ENCODE measurements at places on chromosomes 1 and 21.

GRCh38 chr1:211148366-211148765 is 14.4 kb upstream of the KCNH1 start:
- DNase-seq: no peak

DNA sequence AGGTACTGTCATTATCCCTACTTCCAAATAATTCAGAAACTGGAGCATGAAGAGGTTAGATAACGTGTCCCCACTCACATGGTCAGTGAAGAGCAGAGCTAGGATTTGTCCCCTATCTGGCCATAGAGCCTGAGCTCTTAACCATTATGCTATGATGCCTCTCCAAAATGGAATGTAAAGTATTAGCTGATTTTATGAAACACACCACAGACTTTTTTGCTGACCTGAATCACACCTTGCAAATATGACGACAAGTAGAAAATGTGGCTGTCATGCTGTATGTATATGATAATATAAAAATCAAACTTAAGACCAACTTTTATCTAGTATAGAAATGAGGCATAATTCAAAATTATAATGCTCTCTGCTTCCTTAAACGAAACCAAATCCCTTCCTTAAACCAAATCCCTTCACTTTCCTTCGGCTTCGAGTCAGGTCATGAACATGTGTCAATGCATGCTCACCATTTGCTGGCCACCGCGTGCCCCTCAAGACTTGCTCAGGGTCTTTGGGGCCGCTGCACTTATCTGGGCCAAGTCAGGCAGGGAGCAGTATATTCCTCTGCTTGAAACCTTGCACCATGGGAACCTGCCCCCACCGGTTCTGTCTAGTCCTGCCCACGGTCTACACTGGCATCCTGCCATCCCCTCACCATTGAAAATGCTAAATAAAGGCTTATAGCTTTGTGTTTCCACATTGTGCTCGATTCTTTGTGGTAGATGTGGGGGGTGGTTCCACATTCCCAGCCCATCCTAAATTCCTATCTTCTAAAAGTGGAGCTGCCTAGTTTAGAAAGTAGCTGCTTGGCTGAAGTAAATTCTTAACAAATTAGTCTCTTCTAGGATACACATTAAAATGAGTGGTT is 1.6 kb upstream of the TMCC2 start:
- no peak for DNase-seq

DNA sequence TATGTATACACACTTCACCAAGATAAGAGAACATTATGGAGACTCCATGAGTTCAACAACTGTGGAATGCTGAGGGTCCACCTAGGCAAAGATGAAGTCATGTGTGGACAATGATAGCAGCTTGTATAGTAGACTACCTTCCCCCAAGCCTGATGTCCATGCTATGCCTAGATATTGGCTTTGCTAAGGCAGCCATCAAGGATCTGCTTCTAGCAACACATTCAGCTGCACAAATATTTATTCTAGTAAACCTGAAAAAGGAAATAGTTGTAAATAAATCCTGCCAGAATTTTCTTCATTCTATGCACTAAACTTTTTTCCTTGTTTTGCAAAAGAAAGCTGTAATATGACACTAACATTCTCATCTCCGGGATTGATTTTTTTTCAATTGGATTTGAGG is 7.0 kb upstream of the LPAR3 start:
- no peak for DNase-seq

DNA sequence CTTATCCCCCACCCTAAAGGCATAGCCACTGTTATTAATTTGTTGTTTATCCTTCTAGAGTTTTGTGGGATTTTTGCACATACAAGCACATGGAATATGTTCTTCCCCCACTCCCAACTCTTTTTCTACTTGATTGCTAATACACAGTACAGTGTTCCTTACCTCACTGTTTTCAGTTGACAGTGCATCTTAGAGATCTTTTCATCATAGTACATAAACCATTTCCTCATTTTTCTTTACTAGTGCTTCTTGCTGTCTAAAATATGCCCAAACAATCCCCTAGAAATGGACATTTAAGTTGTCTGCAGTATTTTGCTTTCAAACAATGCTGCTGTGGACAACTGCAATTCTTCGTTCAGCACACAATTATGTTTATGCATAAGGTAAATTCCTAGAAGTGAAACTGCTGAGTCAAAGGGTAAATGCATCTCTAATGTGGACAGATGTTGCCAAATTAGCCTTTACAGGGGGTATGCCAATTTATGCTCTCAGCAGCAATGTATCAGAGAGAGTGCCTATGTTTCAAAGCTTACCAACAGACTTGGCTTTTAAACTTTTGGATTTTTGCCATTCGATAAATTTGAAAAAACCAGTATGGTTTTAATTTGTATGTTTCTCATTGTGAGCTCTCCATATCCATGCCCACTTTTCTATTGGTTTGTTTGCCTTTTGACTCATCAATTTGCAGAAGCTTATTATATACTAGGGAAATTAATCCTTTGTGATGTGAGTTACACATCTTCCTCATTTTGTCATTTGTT is 132.6 kb downstream of the MRPS6 start:
- no peak for DNase-seq

DNA sequence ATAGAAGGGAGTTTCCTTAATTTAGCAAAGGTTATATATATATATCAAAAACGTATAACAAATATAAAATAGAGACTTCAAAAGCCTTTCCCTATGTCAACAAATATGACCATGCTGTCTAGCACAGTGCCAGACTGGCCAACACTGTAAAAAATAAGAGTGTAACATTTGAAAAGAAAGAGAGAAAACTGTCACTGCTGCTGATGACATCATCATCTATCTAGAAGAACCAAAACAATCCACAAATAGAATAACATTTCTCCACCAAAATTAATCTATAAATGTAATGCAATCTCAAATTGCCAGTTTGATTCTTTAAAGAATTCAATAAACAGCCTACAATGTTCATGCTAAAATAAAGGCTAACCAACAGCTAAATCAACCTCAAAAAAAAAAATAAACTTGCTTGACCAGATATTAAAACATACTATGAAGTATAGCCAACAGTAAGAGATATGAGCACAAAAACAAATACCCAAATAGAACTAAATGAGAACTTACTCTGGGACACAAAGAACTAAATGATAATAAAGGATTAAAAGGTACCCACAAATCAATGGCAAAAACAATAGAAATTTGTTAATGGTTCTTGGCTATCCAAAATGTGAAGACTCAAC is 50.2 kb downstream of the ENAH start:
- no peak for DNase-seq

DNA sequence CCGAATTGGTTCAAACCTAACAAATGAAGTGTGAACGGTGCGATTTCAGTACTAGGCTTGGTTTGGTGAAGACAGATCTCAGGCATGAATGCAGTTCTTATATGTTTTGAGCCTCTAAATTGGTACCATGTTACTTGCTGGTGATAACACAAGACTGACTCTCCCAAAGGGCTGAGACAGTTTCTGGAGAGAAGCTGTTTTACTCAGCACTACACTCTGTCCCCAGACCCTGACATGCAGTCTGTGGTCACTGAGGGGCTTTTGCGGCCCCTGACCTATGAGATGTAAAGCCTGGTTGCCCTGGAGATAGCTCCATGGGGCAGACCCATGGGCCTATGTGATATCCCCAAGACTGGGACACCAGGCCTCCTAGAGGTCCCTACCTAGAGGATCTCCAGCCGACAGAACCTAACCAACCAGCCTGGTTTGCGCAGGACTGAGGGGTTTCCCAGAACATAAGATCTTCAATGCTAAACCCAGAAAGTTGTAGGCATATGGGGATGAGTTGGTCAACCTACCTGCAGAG is 19.4 kb upstream of the FOXE3 start:
- no peak for DNase-seq

- peak; percentile 63 for DNase-seq
Measured at GRCh38 chr1:90579212-90579802, 137.8 kb downstream of the BARHL2 start.

GRCh38 chr1:31617916-31618746 is 642 bp downstream of the HCRTR1 start:
- DNase-seq: peak; percentile 87

DNA sequence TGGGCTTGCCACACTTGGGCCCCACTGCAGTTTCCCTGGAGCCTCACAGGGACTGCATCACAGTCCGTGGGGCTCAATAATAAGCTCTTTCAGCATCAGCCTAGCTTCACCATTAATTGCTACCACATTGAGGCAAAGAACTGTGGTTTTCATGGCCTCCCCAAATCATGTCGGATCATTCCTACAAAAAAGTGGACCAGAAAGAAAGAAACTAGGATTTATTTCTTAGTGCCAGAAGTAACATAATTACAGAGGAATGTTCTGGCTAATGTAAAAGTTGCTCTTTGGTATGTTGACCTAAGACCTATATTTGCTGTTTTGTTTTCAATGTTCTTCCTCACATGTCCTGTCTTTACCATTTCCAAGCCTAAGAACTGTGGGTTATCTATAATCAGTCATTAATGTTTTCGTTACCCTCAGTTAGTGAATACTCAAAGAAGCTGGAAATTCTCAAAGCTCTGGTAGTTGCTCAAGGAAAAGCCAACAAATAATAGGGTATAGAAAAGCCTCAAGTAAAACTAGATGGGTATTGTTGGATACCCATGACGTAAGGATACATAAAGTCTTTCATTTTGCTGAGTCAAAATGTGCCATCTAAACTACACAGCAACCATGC is 173.9 kb downstream of the LTN1 start:
- peak; percentile 44 for DNase-seq

DNA sequence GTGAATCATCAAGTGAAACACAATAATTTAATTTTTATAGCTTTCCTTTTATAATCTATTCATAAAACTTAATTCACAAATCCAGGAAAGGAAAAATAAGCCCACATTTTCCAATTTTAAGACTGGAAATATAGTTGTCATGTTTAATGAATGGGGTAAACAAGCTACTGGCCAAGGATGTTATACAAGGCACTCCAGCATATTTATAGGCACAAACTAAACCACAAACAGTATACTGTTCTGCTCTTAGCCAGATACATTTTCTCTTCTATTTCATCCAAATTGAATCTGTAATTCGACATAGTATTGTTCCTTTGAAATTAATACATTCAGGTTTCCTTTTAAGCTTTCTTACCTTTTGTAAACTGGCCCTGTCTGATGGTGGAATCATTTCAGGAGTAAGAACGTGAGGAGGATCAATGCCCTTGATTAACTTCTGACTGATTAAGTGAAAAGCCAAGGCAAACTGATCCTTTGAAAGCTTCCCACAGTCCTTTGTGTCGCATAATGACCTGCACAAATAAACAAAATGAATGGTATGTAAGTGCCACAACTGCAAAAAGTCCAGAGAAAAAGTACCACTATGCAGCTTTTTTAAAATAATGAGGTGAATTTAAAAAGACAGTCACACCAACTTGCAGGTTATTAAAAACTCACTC is 74.4 kb downstream of the EPS15 start:
- DNase-seq: no peak

DNA sequence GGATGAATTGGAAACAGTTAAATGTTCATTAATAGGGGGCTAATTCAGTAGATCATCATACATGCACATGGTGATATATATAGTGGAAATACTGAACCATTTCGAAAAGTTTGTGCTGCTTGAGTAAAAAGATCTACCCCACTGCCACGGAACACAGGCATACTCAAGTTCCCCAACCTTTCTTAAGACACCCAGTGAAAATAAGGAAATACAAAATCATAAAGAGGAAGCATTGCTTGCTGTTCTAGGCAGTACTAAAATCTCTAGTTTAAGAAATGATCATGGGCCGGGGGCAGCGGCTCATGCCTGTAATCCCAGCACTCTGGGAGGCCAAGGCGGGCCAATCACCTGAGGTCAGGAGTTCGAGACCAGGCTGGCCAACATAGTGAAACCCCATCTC is 37.6 kb upstream of the KIRREL1 start:
- DNase-seq: no peak

GRCh38 chr1:19139711-19140110 is 70.4 kb downstream of the UBR4 start:
- no peak for DNase-seq

DNA sequence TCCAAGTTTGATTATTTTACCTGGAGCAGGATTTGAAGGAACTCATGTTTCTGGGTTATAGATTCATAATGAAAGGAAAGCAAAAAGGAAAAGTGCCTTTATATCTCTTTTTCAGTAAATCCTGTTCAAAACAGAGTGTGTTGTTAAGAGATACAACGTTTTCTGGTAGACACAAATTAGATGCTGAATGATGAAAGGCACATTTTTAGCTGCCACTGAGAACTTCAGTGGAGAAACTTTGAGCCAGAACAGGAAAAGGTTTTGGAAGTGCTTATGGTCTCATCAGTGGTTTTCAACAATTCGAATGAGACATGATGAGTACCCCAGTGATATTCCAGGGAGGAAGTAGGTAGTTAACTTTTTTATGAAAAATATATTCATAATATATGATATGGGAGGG is 338.0 kb upstream of the C1orf87 start:
- no peak for DNase-seq

- no peak for DNase-seq
Measured at GRCh38 chr1:237877631-237878030, 13.1 kb downstream of the ZP4 start.

GRCh38 chr1:209769171-209769904 is 13.5 kb downstream of the TRAF3IP3 start:
- DNase-seq: peak; percentile 87

DNA sequence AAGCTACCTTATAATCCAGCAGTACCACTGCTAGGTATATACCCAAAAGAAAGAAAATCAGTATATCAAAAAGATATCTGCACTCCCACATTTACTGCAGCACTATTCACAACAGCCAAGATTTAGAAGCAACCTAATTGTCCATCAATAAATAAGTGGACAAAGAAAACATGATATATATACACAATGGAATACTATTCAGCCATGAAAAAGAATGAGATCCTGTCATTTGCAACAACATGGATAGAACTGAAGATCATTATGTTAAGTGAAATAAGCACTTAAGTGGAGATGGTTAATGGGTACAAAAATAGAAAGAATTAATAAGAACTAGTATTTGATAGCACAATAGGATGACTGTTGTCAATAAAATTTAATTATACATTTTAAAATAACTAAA is 90.7 kb upstream of the PKN2 start:
- no peak for DNase-seq

DNA sequence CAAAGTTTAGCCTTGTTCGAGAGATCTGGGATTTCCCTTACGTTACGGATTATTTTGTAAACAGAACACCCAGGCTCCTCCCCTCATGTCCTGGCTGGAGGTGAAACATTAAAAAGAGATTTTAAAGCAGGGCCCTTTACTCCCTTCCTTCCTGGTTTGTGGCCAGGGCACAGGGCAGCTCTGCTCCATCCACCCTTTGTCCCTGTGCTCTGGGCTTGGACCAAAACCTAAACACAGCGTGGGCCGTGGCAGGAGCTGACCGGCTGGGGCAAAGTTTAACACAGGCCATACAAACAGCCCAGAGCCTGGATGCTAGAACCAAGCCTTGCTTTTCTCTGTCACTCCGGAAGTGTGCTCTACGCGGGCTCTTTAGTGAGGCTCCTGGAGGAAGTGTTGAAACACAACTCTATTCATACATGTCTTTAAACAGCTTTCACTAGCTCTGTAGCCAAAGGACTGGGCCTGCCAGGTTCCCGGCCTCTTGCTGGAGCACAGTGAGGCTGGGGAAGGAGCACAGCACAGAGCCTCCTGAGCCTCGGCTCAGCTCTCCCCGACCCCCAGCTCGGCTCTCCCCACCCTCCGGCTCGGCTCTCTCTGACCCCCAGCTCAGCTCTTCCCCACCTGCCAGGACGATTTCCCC is 84.7 kb downstream of the PDE9A start:
- DNase-seq: no peak

Measured in GM03348 (cell line).